A549 treated with Mapracorat at 1 μM for 4 hours (cell line): ENCODE measurements at places on chromosomes 5 and 9. TPM values are rescaled to one million over a fixed set of nuclear protein-coding genes. Genes with fewer than 3 reads are reported as not detected.

IL17B gene
- total RNA-seq, result not detected in 5 replicates

URM1 gene
- 64.2 to 87.6 TPM (median 81.7 TPM) in 5 replicates for total RNA-seq

SPINK6 gene
- 0.45 to 1.1 TPM (median 0.57 TPM) in 5 replicates for total RNA-seq

ZNF883 gene
- 0.78 to 0.99 TPM (median 0.84 TPM) in 5 replicates for total RNA-seq
